ENCODE measurements at places on chromosomes 3 and 15. TPM values are rescaled to one million over a fixed set of nuclear protein-coding genes. Genes with fewer than 3 reads are reported as not detected.
A peak's percentile ranks its signal among the peaks of the same experiment; 100 is the strongest.

GRCh38 chr3:62363275-62363674 is 10.1 kb downstream of the FEZF2 start:
- no peak for DNase-seq

DNA sequence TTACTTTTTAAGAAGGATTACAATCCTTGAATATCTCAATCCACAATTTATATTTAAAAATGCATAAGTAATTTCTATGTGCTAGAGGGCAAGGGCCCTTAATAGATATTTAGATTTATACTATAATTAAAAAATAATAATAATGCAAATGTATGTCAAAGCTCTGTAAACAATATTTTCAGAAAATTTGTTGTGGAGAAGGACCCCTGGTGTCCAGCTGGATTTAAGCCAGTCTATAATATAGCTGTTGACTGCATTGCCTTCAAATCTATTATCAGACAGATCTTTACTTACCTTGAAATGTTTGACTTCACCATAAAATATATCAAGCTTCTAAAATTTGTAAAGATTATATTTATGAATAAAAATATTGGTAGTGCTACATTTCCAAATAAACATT is 65.6 kb downstream of the ZBTB20 start:
- DNase-seq = no peak

- DNase-seq = no peak
These were observed 349.7 kb upstream of the SUCLG2 start for GRCh38 chr3:68004091-68004490.

The P2RY14 gene
- 3.6 TPM for total RNA-seq

GRCh38 chr3:37028329-37028728 is 35.0 kb downstream of the MLH1 start:
- DNase-seq = peak; percentile 72

- DNase-seq = no peak
These were observed 68.9 kb downstream of the WWTR1 start for GRCh38 chr3:149588909-149589308.

DNA sequence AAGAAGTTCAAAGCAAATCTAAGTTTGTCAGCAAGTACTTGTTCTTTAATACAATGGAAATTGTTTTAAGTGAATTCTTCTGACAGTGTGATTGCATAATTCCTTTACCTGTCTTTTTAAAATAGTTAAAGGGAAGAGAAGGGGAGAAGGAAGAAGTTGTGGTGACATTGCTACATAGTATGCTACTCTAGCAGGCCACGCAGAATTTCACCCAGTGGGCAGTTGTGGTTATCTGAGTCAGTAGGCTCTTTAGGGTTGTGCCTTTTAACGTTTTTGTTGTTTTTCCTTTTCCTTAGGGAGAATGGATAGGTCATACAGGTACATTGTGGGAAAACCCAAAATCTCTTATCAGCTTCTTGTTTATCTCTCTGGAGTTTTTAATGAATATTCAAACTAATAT is 40.4 kb downstream of the KIF15 start:
- DNase-seq = no peak

The SLC24A5 gene
- total RNA-seq = not detected

The PIAS1 gene
- 21.5 TPM for total RNA-seq
